ENCODE measurements at places on chromosomes 4 and X.

GRCh38 chr4:123596805-123597204 is 200.2 kb downstream of the SPRY1 start:
- DNase-seq, result no peak

- no peak for DNase-seq
Measured at GRCh38 chr4:3719836-3720235, 46.3 kb upstream of the ADRA2C start.

GRCh38 chr4:149785696-149786431 is 29.8 kb downstream of the IQCM start:
- DNase-seq, result no peak

DNA sequence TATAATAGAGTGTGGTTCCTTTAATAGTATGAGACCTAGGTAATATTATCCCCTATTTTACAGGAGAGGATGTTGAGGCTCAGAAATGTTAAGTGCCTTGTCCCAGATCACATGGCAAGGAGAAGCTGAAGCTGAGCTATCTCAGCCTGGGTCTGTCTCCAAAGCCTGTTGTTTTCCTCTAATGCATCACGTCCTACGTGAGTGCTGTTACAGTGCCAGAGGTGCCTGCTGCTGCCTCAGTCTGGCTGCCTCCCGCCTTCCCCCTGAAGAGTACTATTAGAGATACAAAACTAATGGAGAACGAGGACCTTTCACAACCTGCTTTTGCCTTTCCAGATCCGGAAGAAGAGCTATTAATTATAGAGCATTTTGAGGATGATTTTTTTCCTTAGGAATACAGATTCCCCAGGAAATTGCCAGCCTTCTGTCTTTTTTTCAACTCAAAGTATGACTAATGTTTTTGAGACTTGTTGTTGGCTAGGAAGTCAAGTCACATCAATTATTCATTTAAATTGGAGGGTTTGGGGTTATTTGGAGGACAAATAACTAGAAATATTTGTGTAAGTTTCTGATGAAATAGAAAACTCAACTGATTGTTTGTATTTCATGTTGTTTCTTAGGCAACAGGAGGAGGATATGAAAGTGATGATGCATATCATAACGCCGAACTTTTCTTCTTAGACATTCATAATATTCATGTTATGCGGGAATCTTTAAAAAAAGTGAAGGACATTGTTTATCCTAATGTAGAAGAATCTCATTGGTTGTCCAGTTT is 43.9 kb upstream of the MTMR1 start:
- DNase-seq, result no peak

DNA sequence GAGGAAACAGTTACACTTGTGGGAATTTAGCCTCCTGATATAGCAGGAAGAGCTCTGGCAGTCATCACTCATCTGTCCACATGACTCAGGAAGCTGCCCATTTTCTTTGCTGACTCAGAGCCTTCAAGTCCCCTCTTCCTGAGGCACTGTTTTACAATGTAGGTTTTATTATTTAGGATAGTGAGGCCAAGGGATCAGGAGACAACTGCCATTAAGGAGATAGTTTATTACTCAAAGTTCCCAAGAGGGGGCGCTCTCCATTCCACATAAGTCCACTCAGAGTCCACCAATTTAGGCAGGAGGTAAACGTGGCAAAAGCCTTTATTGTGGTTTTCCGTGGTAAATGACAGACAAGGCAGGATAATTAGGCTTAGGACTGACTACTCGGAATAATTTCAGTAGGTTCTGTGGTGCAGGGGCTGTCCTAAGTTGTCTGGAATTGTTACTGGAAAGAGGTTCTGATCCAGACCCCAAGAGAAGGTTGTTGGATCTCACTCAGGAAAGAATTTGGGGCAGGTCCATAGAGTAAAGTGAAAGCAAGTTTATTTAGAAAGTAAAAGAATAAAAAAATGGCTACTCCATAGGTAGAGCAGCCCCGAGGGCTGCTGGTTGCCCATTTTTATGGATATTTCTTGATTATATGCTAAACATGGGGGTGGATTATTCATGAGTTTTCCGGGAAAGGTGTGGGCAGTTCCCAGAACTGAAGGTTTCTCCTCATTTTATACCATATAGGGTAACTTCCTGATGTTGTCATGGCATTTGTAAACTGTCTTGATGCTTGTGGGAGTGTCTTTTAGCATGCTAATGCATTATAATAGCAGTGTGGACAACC is 96.0 kb upstream of the RAB40AL start:
- DNase-seq, result no peak

DNA sequence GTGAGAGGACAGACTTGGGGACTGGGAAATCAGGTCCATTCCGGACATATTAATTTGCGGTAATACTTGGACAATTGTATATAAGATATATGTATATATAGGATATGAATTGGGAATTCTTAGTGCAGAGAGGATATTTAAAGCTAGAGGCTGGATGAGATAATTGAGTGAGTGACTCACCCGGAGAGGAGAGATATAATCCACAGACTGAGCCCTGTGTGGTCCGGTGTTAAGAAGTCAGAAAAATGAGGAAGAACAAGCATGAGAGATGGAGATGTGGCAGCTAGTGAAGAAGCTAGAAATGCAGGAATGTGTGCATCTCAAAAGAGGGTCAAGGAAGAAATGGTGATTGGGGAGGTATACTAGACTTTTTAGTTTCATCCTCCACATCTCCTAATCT is 336.2 kb downstream of the SLC7A11 start:
- no peak for DNase-seq

Data from stimulated activated CD8-positive, alpha-beta memory T cell treated with anti-CD3 and anti-CD28 coated beads, Interleukin-7, amount 100 ng/mL, for 1 hour (primary cell).